Fibroblast of lung (primary cell): ENCODE measurements at places on chromosomes 12 and 14. TPM values are rescaled to one million over a fixed set of nuclear protein-coding genes. Genes with fewer than 3 reads are reported as not detected.

The P2RX2 gene
- total RNA-seq, result not detected in 2 replicates

The ASB8 gene
- 13.1 and 23.8 TPM in 2 replicates for total RNA-seq

The FITM1 gene
- total RNA-seq, result under 0.01 TPM in 1 of 2 replicates, not detected in the other

The ADCK1 gene
- total RNA-seq, result 4.6 and 5.4 TPM in 2 replicates

The FLVCR2 gene
- 2.1 and 7.3 TPM in 2 replicates for total RNA-seq

The RNF41 gene
- total RNA-seq, result 120 and 199 TPM in 2 replicates

The GALNT16 gene
- total RNA-seq, result 8.5 and 9.6 TPM in 2 replicates

The APOLD1 gene
- total RNA-seq, result 1.5 and 3.1 TPM in 2 replicates

The RAP1B gene
- total RNA-seq, result 121 and 194 TPM in 2 replicates

The CRACR2A gene
- 3.3 and 5.8 TPM in 2 replicates for total RNA-seq

The HOXC9 gene
- total RNA-seq, result 0.26 TPM in 1 of 2 replicates, not detected in the other

The FAM222A gene
- under 0.01 TPM in 1 of 2 replicates, not detected in the other for total RNA-seq

The PELI2 gene
- 28.5 and 29.2 TPM in 2 replicates for total RNA-seq

The RBP5 gene
- 0.26 TPM in 1 of 2 replicates, not detected in the other for total RNA-seq

The RPGRIP1 gene
- total RNA-seq, result under 0.01 TPM in 1 of 2 replicates, not detected in the other

The ERH gene
- 168 and 190 TPM in 2 replicates for total RNA-seq

The AMHR2 gene
- not detected in 2 replicates for total RNA-seq

The RNF212B gene
- total RNA-seq, result not detected in 2 replicates

The LTB4R2 gene
- total RNA-seq, result 1.3 and 1.8 TPM in 2 replicates

The USP5 gene
- total RNA-seq, result 53.4 and 69.9 TPM in 2 replicates

The MIP gene
- not detected in 2 replicates for total RNA-seq

The FGF23 gene
- total RNA-seq, result not detected in 2 replicates
